ENCODE measurements at places on chromosomes 12 and 14.

GRCh38 chr12:59252731-59253130 is 332.4 kb upstream of the LRIG3 start:
- no peak for DNase-seq

DNA sequence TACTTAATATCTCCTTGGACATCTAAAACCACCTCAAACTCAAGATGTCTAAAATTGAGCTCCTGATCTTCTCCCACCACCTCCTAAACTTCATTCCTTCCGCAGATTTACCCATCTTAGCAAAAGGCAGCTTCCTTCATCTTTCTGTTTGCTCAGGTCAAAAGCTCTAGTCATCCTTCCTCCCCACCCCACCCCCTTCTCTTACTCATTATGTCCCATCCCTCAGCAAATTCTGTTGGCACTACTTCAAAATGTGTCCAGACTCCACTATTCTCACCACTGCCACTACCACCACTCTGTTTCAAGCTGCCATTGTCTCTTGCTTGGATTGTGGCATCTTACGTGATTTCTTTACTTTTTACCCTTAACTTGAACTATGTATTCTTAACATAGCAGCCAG is 59.2 kb upstream of the ZDHHC17 start:
- no peak for DNase-seq

- DNase-seq, result no peak
Measured at GRCh38 chr14:68518761-68519670, 273.9 kb downstream of the ZFP36L1 start.

DNA sequence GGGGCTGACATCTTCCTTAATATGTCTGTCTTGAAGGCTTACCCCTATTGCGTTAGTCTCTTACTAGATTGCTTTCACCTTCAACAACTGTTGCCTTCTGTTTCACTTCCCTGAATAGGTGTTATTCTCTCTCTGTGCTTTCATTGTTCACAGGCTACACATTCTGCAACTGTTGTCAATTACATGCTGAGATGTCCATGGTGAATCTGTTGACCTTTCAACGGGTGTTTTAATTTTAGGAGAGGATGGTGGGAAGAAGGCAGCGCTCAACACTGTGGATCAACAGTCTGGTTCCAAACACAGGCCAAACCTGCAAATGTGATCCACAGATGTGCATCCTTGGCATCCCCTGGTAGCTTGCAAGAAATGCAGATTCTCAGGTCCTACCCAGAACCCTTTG is 101.9 kb downstream of the DACT1 start:
- DNase-seq, result no peak

DNA sequence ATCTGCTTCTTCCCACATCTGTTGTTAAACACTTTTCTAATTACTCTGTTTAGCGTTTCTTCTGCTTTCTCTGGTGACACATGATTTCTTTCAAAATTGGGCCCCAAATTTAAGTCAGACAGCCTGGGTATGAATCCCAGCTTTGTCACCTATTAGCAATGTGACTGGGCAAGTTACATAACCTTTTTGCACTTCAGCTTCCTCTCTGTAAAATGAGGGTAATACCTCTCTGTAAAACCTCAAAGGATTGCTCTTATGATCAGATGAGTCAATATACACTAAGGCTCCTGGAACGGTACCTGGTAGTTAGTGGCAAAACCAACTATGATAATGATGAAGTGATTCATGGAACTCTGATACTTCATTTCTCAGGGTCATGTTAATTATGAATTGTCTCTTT is 33.0 kb downstream of the E2F7 start:
- no peak for DNase-seq

DNA sequence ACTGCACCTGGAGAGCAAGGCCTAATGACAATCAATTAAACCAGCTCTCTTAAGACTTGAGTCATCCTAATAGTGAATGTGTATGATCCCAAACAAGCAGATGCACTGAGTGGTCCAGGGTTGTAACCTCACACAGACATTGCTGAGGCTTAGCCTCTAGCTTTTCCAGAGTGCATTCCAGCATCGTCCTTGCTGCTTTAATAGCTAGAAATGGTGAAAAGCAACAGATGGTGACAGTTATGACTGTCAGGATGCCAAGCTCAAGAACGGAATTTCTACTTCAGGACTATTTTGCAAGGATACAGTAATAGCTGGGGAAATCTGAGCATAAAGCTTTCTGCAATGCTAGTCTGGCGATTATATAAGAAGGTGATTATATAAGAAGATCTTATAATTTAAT is 34.6 kb downstream of the PTPRR start:
- no peak for DNase-seq

- DNase-seq, result no peak
Measured at GRCh38 chr12:109999983-110000505, 814 bp downstream of the ANKRD13A start.

GRCh38 chr12:15230751-15231150 is 9.5 kb upstream of the RERG start:
- DNase-seq, result no peak

GRCh38 chr14:93932642-93933041 is 5.5 kb downstream of the FAM181A start:
- no peak for DNase-seq

DNA sequence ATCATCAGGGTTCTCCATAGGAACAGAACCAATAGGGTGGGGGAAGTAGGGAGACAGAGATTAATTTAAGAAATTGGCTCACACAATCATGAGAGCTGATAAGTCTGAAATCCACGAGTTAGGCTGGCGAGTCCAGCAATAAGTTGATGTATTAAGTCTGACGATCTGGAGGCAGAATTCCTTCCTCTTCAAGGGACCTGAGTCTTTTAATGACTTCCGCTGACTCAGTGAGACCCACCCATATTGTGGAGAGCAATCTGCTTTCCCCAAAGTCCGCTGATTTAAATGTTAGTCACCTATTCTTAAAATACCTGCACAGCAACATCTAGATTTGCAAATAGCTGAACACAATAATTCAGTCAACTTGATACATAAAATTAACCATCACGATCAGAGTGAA is 97.8 kb downstream of the SPTSSA start:
- DNase-seq, result no peak

GRCh38 chr14:78567343-78567742 is 397.2 kb downstream of the NRXN3 start:
- no peak for DNase-seq

DNA sequence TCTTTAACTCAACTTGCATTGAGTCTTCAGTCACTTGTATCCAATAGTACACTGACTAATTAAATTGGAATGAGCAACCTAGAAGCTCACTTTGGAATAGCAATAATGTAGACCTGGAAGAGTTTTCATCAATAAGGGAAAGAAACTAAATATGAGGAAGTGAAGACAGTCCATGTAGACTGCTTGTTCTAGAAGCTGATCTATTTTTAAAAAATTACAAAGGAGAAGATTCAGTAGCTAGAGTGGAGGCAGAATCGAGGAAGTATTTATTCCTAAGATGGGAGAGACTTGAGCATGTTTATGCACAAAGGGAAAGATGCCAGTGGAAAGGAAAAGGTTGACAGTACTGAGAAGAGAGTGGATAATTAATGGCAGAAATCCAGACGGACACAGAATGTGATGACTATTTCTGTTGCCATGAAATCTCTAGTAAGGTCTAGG is 156.3 kb upstream of the PDE3A start:
- DNase-seq, result no peak

DNA sequence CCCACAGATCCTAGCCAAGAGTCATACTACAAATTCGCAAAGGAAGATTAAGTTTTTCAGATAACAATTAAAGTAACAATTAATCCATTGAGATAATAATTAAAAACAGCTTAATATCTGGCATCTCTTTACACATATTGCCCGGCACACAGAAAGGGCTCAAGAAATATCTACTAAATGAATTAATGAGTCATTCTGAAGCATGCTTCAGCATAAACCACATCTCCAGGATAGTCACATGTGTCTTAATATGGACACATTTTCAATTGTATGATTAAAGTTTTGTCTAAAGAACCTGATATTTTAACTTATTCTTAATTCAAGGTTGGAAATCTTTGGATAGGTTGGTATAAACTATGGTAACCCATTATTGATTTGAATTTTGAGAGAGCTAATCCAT is 9.6 kb downstream of the ITPR2 start:
- no peak for DNase-seq

GRCh38 chr14:90626550-90626949 is 189.7 kb downstream of the TTC7B start:
- DNase-seq, result no peak

DNA sequence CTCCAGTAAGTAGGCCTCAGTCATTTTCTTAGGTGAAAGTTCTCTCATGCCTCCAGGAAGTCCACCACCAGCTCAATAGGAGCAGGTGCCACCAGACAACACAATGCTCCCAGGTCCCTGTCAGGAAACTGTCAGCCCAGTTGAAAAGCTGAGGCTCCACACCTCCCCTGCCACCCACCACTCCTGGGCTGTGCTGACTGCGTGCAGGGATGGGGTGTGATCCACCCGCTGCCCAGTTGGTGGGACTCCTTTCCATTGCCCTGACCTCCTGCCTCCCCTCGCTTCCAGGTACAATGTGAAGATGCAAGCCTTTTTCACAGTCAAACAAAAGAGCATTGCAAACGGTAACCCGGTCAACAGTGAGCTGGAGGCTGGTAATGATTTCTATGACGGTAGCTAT is 64.8 kb upstream of the RIN3 start:
- DNase-seq, result no peak

DNA sequence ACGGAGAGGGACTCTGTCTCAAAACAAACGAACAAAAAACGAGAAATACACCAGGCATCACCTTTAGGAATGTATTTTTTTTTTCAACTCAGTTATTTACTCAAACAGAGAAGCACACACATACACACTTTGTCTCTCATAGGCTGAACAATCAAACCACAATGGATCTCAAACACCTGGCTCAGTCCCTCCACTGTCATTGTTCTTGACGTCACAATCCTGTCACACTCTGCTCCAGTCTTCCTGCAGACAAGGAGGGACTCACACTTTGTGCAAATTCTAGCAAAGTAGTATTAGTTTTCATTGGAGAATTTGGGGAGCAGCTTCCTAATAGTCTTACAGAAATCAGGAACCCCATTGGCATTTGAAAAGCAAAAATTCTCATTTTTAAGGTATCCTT is 727.8 kb downstream of the BCL11B start:
- DNase-seq, result no peak

DNA sequence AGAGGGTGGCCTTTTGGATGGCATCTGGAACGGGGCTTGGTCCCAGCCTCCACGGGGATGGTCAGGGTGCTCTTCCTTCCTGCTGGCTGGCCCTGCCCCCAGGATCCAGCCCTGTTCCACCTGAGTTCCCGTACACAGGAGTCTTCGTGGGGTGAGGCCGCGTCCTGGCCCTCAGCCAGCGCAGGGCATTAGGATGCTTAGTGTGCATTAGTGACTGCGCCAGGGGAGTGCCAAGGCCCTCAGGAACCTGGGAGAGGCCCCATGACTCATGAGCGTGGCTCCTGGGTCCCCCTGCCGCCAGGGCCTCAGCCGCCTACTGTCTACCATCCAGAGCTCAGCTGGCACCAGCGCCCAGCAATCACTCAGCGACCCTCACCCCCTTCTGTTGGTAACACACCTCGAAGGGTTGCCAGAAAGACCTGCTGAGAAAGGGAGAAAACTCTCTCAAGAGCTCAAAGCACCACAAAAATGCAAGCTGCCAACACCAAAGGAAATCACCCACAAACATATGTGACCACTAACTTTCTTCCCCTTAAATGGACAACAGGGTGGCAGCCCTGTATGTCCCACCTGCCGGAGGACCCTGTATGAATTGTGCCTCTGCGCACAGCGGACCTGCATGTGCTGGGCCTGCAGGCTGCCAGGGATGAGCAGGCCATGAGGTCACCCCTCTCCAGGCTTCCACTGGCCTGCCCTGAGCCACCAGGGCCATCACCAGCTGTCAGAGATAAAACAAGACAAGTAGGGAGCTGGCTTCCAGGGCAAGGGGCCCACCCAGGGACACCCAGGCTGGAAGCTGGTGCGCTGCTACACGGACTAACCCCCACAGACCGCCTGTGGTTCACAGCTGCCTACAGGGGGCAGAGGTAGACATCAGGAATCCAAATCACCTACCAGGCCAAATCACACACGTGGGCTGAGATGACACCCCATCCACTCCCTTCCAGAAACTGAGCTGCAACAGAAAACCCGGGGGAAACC is 28.7 kb downstream of the CCDC85C start:
- no peak for DNase-seq

GRCh38 chr12:51051787-51052186 is 3.7 kb downstream of the LETMD1 start:
- no peak for DNase-seq

DNA sequence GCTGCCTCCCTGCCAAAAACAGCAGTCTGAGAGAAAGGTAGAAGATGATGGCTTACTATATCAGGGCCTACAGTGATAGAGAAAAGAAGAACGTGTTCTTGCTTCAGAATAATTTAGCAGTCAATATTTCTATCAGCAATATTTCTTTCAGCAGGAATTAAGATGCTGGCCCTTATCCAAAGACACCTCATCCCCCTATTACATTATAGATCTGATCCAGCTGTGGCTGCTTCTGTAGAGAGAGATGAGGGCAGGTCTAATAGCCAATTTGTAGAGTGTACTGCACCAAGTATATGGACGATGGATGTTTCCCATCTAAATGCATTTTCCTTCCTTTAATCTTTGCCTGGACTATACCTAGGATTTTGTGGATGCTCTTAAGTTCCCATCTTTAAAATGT is 451.7 kb downstream of the NPAS3 start:
- DNase-seq, result no peak
